ENCODE measurements at places on chromosomes 2 and 18.

GRCh38 chr2:47660168-47660567, 122.8 kb upstream of the MSH6 start:
- no peak for DNase-seq

DNA sequence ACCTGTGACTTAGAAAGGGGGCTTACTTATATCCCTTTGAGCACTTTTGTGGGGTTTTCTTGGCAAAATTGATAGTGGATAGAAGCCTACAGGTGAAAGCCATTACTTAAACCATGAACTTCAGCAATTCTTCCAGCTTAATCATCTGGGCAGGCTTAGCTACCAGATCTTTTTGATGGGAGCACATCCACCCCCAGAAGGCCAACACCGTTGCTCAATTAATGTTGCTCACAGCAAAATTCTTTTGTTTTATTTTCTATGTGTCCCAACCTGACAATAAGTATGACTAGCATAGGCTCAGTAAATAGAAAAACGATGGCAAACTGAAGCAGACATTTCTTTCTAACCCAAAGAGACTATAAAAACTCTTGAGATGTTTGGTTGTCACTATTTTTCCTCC, 269.4 kb upstream of the TCF4 start:
- DNase-seq, result no peak

GRCh38 chr2:8298783-8299182, 383.1 kb upstream of the ID2 start:
- no peak for DNase-seq

DNA sequence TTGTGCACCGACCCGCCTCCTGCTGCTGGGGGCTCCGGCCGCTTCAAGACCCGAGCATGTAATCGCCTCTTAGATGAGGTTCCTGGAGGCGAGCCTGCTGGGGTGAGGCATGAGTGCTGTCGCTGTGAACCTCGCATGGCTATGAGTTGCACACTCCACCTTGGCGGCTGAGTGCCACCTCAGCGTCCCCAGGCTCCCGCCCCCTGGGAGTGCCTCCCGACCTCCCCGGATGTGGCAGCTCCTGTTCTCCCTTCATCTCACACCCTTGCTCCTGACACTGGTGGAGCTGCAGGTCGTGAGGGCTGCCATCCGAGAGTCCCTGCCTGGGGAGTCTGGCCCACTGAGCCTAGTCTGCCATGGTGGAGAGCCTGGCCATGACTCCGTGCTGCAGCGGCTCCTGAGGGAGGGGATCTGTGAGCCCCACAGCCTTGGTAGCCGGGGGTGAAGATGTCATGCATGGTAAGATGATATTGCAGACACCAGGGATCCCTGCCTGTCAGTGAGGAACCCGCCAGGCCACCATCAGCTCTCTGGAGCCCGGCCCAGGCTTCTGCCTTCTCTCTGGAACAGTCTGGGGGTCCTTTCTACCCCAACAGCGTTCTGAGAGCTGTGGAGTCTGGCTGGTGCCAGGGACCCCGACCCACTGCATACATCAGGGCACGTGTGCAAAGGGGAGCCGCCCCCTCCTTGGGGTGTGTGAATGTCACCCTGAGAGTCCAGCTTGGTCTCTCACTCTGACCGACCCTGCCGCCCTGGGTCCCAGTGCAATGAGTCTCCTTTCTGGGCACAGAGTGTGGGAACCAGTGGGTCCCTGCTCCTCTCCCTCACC, 61.6 kb upstream of the HS6ST1 start:
- no peak for DNase-seq

GRCh38 chr18:57813245-57813644, 10.1 kb upstream of the ATP8B1 start:
- no peak for DNase-seq

- no peak for DNase-seq
Measured at GRCh38 chr2:239018271-239019182, 170.6 kb downstream of the TWIST2 start.

GRCh38 chr2:106130251-106130998, 63.7 kb downstream of the UXS1 start:
- DNase-seq, result no peak

DNA sequence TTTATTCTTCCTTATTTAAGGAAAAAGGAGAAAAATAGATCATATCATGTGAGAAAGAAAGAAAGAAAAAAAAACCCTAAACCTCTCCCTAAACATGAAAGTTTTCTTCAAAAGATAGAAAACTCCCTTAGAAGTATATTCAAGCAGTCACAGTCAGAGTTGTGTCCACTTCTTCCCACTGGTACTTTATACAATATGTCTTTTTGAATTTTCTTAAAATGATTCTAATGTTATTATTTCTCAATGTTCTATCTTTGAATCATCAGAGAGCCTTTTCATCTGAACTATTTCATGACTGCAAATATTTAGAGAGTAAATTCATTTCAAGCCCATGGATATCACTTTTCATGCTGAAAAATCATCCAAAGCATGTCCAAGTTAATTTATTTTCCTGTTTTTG, 205.2 kb upstream of the SPOPL start:
- DNase-seq, result no peak

DNA sequence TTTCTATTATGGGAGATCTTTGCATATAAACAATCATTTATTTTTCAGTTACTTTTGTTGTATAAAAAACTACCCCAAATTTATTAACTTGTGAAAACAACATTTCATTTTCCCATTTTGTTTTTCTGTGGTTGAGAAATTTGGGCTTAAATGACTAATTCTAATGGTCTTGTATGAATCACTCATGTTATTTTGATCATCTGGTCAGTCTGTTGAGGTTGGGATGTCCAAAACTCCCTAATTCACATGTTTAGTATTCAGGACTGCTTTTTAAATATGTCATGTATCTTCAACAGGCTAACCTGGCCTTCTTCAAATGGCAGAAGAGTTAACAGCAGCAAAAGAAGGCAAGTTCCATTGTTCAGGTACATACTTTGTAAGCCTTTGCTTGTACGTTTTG, 788.1 kb downstream of the TRIB2 start:
- DNase-seq, result no peak

GRCh38 chr2:179170901-179171300, 93.7 kb downstream of the SESTD1 start:
- DNase-seq, result no peak

GRCh38 chr2:149732730-149733290, 145.2 kb upstream of the MMADHC start:
- no peak for DNase-seq

DNA sequence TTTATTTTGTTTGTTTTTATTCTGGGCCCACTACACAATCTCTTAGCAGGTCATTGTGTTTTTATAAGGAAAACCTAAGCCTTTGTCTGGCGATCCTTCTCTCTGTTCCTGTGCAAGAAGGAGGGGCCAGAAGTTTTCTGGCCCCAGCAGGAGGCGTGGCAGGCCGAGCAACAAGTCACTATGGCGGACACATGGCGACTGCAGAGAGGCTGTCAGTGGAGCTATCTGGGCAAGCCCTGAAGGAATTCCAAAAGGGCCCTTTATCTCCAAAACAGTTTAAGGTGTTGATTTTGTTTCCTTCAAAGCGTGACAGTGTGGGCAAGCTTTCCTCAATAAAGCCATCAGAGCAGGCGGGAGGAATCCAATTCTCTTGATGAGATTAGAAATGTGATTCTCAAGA, 118.8 kb upstream of the CTAGE1 start:
- DNase-seq, result no peak

DNA sequence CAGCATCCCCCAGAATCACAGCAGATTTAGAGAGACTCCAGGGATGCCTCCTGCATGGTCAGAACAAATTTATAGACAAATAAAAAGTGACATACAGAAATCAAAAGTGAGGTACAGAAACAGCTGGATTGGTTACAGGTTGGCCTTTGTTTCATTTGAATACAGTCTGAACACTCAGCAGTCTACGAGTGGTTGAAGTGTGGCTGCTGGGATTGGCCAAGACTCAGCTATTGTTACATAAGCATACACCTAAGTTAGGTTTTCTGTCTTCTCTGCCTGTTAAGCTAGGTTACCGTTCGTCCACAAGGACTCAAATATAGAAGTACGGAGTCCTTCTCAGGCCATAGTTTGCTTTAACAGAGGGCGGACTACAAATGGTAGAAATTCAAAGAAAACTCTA, 262.4 kb upstream of the SLC14A2 start:
- no peak for DNase-seq

Measured in activated T-helper 1 cell treated with Interleukin-2 at 50 U/mL for 16 hours (primary cell).